Ecto neural progenitor cell (in vitro differentiated cells): ENCODE measurements at places on chromosomes 11 and 22.
A peak's percentile ranks its signal among the peaks of the same experiment; 100 is the strongest.

DNA sequence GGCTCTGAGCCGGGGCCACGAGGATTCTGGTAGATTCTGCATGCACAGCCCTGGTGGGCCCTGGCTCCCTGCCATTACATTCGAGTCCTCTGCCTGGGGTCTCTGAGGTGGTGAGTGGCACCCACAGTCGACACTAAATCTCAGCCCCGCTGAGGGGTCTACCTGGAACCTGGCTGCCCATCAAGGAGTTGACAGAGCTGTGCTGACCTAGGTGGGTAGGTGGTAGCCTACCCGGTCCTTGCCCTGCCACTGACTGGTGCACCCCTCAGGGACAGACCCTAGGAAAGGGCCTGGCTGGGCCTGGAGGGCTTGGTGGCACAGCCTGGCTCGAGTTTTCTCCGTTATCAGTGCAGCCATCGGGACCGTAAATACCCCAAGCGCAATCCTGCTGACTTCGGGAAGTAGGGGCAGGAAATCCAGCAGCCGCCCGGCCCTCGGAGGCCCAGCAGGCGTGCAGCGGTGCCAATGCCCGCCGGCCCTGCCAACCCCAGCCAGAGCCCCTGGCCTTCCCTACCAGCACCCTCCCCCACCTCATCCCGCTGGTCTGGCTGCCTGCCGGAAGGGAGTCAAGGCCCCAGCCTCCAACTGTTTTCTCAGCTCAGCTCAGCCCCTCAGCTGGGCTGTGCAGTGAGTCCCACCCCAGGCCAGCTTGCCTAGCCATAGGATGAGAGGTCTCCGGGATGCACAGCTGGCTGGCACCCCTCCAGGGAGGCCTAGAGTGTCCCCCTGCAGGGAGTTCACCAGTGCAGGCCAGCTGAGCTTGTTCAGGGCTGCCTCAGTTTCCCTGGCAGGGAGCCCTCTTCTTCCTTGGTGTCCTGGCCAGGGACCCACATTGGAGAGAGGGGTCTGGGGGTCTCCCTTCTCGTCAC lies 80.4 kb upstream of the KCNQ1OT1 start:
- no peak for DNase-seq

DNA sequence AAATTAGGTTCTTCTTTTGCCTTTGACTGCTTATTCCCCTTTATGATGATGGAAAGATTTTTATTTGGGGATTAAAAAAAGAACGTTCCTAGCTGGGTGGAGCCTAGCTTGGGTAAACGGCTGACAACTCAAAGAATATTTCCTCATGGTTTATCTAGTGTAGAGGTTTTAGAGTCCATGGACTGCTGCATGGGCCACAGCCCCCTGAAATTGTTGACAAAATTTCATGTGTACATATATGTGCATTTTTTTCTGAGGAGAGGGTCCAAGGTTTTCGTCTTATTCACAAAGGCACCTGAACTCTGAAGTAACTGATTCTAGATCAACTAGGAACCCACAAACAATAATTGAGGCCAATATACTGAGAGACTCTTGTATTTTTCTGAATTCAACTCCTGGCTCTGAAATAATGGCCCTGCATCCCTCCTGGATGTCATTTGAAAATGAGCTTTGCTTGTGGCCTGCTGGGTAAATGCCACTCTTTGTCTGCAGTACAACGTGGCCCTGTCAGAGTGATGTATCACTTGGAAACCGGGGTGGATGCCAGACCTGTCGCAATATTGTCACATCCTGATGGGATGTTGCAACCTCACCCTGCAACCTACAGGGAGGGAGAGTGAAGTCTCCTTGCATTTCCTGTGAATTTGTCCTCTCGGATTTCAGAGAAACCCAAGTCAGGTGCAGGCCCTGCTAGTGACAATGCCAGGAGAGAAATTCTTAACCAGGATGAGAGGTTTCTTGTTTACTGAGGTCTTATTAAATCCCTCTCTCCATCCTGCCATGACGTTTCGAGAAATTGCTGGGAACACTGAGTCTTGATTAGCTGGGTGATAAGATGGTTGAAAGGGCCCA lies 33.8 kb downstream of the EHF start:
- no peak for DNase-seq

GRCh38 chr22:46688949-46689348 lies 49.1 kb downstream of the CERK start:
- no peak for DNase-seq

- DNase-seq: no peak
These were observed 3.6 kb downstream of the SHISAL1 start for GRCh38 chr22:44309137-44309536.

GRCh38 chr11:66408488-66409214 lies 12.2 kb upstream of the NPAS4 start:
- DNase-seq: peak; percentile 97

- DNase-seq: no peak
These were observed 50.0 kb downstream of the CLTCL1 start for GRCh38 chr22:19241593-19241906.

GRCh38 chr11:124041254-124041653 lies at the start of gene OR10G7:
Gene OR10G7, minus strand, starts transcription at chr11:124041325. Its CDS starts 2,324 bp downstream, at chr11:124039001.
- DNase-seq: no peak

GRCh38 chr22:41757502-41757901 lies 43.0 kb upstream of the CCDC134 start:
- no peak for DNase-seq

DNA sequence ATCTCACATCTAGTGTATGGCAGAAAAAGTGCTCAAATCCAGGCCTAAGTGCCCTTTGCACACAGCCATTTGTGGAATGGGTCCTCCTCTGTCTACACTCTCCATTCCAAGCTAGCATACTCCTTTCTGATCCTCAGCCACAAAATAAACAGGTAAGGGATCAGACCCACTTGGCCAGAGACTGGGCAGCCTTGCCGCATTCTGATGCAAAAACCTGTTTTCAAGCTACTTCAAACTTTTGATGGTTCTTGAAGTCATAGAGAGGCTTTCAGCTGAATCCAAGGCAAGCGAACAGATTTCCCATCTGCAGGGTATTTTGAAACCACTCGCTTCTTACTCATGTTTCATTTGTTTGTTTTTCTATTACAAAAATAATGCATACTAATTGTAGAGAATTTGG lies 136.6 kb upstream of the NAV2 start:
- no peak for DNase-seq

- DNase-seq: peak; percentile 82
These were observed 42.0 kb downstream of the FAM83F start for GRCh38 chr22:40036591-40037225.

- no peak for DNase-seq
These were observed 87.1 kb downstream of the FAM76B start for GRCh38 chr11:95702526-95702925.

GRCh38 chr11:83116015-83116641 lies 40.8 kb upstream of the PCF11 start:
- no peak for DNase-seq

DNA sequence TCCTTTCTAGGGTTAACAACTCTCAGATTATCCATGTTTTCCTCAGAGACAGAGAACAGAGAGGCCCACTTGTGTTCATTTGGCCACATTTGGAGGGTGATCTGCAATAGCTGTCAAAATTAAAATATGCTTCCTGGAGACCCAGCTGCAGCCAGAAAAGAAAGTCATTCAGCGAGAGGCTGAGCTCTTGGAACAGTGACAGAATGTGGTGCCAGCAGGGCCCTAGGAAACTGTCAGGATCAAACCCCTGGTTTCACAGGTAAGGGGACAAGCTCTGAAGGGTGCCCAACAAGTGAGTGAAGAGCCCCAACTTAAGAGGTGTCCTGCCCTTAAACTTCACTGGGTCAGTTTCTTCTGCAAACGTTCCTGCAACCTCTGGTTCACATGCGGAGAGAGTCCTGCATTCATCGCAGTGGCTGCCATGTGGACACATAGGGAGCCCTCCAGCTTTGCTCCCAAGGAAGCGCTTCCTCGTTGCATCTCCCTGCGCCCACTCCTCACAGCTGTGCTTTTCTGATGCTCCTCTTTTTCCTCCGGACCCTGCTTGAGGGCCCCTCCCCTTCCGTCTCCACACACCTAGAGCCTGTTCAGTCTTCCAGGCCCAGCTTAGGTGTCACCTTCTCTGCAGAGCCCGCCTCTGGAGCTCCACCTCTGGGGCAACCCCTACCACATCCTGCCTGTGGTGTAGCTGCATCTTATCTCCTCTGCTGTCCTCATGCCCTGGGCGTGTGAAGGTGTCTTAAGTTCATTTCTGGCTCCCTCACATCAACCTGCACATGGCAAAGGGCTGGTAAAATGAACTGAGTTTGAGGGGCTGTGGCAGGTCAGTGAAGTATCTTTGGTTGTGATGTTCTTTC lies 3.9 kb downstream of the UCP3 start:
- no peak for DNase-seq

GRCh38 chr22:46902998-46903916 lies 140.8 kb downstream of the TBC1D22A start:
- DNase-seq: peak; percentile 41

DNA sequence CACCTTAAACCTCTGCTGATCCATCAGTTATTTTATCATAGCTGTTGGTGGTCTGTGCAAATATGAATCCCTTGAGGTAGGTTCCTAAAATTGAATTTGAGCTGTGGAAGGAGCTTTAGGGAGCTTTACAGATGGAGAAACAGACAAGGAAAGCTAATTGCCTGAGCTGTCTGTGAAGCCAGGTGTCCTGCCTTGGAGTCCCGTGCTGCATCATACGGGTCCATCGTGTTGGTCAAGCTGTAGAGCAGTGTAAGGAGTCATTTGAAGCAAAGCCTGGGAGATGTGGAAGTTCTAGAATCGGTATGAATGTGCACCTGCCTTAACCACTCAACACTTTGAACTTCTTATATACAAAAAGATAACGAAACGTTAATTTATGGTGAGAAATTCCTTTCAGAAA lies 1.0 kb downstream of the POLA2 start:
- no peak for DNase-seq

DNA sequence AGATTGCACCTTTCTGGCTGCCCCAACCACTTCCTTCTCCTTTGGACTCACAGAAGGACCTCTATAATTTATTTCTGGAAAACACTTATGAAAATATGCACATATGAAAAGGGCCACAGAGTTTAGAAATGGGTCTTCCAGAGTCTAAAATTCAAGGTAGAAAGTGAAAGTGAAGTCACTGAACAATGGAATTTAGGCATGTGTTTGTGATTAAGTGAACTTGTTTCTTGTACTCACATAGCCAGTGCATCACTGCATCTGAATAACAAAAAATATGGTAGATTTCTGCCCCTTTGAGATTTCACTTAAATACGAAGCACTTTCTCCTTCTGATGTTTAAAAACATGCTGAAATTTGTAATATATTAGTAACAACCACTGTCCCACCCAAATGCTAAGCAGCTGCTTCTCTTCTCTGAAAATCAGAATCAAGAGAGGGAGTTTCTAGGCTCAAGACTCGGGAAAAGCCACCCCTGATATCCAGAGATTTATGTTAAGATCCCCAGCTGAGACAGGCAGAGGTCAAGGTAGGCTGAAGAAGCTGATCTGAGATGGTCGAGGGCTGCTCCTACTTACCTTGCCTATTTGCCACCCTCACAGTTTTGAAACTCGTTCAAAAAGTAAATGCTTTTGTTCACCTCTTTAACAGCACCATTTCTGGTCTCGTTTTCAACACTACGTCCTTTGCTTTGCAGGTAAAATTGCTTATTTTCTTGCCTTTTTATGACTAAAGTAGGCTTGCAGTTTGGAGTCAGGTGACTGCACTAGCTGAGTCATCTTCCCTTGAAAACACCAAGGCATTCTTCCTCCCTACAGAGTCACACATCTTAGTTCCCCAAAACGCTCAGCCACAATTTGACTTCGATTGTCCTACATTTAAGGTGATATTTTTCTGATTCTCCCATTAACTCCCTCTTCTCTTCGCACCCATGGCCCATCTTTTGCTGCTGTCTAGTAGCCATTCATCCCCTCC lies at the start of gene XKR3:
XKR3 (minus strand) TSS at position 696 of the 972 bp plus-strand sequence. CDS start 17,338 bp downstream, outside the sequence.
- no peak for DNase-seq

- no peak for DNase-seq
These were observed 194.3 kb downstream of the KIF18A start for GRCh38 chr11:27913650-27914049.

- DNase-seq: no peak
These were observed 9.6 kb downstream of the GNAZ start for GRCh38 chr22:23079814-23080521.

- DNase-seq: no peak
These were observed 33.4 kb upstream of the FTH1 start for GRCh38 chr11:62000539-62001446.

- no peak for DNase-seq
These were observed 23.8 kb upstream of the FZD4 start for GRCh38 chr11:86978756-86979608.

GRCh38 chr11:78261828-78262227 lies 73.1 kb downstream of the USP35 start:
- DNase-seq: no peak

- peak; percentile 80 for DNase-seq
These were observed 82.3 kb downstream of the RCN1 start for GRCh38 chr11:32172848-32173834.

DNA sequence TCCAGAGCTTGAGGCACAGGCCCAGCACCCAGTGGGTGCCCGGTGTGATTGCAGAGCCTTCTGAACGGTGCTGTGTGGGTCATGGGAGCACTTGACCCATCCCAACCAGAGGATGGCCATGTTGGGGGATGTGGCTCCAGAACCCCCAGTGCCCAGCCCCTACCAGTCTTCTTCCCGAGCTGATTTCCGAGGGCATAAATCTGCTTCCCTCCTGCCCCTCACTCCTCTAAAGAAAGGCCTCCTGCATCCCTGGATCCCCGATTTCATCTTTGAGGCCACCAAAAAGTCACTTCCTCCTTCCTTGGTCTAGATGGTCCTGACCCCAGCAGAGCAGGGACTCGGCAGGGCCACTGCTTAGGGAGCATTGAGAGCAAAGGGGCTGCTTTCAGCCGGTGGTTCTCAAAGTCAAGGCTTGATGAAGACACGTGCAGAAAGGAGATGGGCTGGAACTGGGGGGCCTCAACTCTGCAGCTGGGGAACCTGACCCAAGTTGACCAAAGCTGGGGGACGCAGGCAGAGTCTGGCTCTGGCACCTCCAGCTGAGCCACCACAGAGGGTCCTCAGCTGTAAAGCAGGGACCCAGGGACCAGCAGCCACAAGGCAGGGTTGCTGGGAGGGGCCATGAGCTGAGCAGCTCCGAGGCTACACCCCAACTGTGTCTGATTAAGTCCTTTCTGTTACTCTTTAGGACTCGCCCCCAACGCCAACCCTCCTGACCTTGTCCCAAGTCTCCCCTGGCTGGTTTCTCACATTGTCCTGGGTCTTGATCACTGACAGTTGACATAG lies 56.6 kb downstream of the LINC01488 start:
- DNase-seq: no peak

GRCh38 chr11:47296045-47296444 lies 26.1 kb downstream of the MADD start:
- no peak for DNase-seq

DNA sequence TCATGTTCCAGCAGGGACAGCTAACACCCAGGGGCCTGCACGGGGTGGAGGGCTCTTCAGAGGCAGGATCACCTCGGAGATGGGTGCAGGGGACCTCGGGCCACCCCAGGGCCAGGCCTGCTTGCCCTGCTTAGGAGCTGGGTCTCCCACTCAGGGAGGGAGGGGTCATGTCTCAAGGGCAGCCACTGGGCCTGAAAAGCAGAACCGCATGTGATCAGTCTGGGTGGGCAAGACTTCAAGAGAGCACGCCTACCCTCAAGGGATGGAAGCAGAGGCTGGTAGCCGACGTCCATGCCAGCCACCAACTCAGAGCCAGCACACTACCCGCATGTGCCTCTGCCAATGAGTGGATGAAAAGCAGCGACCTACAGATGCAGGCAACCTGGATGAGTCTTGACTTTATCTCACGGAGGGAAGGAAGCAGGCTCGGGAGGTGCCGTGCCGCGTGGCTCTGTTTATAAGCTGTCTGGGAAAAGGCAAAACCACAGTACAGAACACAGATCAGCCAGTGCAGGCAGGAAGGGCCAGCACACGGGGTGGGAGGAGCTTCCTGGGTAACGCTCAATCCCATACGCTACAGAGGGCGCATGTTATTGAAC lies 16.0 kb downstream of the TBX1 start:
- DNase-seq: no peak
